ENCODE measurements at places on chromosomes 6 and 20.

DNA sequence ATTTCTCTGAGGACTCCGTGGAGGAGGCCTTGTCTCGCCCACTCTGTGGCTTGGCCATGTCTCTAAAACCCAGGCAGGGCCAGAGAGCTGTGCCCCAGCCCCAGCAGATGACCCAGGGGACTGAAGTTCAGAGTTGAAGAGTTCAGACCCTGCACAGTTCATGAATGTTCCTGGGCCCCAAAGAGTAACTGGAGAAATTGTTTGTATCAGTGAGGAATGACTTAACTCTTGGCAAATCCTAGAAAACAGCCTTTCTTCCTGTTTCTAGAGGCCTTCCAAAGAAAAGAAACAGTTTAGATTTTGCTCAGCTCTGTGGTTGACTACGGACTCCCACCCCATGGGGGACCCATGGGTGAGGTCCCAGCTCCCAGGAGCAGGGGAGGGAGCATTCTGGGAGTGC, 62.1 kb upstream of the EYA2 start:
- no peak for DNase-seq

DNA sequence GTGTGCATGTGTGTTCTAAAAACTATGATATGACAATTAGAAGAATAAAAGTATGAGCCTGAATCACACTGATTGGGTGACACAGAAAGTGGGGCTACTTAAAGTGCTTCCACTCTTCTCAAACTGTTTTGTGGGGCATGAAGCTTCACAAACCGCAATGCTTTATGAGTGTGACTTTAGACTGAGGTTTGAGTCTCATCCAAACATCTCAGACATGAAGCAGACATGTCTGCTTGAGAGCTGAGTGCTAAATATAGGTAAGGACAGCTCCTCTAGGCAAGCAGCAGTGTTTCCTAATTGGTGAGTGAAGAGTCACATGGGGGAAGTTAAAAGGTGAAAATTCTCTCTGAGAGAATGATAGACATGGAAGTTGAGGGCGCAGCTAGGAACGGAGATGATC, 726.9 kb upstream of the CITED2 start:
- DNase-seq, result no peak

DNA sequence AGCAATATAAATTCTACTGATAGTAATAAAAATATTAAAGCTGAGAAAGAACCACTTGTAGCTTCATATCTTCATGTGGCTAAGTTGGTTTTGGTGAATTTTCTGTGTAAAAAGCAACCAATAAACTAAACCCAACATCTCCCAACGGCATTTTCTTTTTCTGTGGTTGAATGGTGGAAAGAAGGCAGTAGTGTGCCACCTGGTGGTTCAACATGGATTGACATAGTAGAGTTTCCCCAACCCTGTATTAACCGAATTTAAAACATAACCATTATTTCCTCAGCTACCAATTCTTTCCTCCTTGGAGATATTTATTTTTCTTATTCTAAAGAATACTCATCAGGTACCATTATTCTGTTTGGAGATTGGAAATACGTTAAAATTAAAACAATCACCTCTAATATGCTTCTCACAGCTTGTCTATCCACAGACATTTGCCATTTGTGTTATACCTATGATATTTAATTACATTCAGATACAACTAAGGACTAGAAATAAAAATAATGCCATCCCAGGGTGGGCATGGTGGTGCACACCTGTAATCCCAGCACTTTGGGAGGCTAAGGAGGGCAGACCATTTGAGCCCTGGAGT, 117.1 kb upstream of the EEF1E1 start:
- DNase-seq, result peak; percentile 66

DNA sequence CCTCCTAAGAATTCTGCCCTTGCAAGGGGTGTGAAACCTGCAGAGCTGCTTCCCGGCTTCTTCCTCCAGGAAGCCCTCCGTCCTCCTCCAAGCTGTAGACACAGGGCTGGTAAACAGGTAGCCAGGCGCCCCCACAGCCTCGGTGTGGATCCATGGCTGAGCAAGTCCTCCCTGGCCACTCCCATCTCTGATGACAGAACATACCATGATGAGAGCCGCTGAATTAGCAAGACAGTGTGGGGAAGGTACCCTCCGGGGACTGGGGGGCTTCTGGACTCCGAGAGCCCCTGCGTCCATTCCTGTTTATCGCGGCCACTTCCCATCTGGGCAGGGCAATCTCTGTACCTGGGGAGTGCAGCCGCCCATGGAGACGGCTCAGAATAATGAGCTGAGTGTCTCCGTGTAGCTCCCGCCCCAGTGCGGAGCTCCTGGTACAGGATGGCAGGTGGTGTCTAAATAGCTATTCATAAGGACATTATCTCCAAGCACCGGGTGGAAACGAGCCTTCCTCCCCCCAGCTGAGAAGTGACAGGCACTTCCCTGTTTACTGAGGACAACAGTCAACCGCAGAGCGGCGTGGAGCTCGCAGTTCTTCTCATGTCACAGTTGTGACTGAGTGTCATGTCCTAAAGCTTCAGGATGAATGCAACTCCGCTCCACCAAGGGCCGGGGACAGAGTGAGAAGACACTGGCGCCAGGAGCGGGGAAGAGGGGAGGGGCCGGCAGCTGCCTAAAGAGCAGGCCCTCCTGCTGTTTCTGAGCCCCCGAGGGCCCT, 22.7 kb upstream of the NTSR1 start:
- peak; percentile 78 for DNase-seq

DNA sequence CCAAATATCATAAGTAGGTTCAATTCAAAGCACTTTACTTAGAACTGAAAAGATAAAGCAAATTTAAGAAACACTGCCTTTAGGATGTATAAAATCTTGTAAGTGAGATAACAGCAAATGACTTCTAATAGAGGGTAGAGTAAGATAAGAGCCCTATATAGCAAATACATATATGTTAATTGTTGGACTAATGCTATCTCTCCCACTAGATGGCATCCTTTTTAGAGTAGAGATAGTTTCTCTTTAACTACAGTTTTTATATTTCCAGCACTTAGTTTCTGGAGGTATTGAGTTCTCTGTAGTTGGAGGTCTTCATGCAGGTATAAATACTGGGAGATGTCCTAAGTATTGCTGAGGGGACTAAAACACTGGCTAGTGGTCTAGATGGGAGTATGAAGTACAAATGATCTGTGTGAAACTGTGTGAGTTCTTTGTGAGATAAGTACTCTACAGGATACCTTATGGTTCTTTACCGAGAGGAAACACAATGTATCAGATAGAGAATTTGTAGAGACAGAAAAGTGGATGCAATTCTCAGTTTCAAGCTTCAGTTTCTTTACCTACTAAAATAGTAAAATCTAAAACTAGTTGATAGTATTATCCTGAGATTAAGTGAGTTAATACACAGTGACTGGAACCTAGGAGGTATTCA, 399.3 kb downstream of the KHDRBS2 start:
- peak; percentile 36 for DNase-seq

GRCh38 chr6:111658462-111659154, 52.9 kb upstream of the TRAF3IP2 start:
- DNase-seq, result no peak

- no peak for DNase-seq
These were observed 103.4 kb upstream of the FOXA2 start for GRCh38 chr20:22687676-22688349.

GRCh38 chr20:37567671-37568588, 40.3 kb upstream of the BLCAP start:
- no peak for DNase-seq

- DNase-seq, result no peak
These were observed 43.0 kb downstream of the PRPH2 start for GRCh38 chr6:42679358-42679757.

DNA sequence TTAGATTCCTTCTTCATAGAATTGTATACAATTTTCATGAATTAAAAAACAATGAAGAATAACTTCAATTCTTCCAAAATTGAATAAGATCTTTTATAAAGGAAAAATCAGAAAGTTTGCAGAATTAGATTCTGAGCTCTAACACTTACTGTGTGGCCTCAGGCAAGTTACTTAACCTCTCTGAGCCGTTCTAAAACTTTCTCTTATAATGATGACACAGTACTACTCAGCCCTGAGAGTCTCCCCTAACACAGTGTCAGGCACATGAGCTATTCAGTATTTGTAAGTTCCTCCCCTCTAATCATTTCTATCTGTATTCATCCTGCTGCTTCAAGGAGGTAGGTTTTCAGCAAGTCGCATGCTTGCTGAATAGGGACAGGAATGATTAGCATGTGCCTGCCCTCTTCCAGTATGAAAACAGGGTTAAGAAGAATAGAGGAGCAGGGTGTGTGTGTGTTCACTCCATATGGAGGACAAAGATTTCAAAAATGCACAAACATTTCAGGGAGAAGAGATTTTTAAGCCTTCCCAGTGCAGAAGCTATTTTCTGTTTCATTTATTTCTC, 11.4 kb downstream of the ID4 start:
- DNase-seq, result no peak

DNA sequence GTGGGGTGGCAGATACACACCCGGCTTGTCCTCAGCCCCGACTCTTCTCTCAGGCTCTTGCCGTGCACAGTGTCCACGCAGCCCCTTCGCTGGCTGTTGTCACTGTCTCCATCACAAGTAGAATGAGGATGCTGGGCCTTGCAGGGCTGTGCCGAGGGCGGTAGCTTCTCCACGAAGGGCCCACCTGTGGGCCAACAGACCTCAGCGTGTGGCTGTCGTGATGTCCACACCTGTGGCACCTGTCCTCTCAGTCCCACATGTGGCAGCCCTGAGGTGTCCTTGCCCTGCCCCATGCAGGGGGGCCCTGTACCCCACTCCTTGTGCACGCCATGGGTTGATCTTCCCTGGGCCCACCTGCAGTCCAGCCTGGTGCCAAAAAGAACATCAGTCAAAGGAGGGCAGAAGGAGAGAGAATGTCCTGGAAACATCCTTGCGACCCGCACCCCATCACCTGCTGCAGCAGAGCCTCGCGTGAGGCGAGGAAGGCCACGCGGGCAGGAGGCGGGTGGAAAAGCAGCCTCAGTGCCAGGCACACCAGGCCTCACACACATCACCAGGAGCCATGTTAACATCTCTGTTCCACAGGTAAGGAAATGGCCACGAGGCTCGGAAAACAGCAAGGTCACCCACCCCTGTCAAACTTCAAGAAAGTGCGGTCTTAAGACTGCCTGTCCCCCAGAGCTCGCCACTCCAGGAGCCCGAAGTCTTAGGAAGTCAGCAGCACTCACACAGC, 22.3 kb upstream of the AFDN start:
- no peak for DNase-seq

DNA sequence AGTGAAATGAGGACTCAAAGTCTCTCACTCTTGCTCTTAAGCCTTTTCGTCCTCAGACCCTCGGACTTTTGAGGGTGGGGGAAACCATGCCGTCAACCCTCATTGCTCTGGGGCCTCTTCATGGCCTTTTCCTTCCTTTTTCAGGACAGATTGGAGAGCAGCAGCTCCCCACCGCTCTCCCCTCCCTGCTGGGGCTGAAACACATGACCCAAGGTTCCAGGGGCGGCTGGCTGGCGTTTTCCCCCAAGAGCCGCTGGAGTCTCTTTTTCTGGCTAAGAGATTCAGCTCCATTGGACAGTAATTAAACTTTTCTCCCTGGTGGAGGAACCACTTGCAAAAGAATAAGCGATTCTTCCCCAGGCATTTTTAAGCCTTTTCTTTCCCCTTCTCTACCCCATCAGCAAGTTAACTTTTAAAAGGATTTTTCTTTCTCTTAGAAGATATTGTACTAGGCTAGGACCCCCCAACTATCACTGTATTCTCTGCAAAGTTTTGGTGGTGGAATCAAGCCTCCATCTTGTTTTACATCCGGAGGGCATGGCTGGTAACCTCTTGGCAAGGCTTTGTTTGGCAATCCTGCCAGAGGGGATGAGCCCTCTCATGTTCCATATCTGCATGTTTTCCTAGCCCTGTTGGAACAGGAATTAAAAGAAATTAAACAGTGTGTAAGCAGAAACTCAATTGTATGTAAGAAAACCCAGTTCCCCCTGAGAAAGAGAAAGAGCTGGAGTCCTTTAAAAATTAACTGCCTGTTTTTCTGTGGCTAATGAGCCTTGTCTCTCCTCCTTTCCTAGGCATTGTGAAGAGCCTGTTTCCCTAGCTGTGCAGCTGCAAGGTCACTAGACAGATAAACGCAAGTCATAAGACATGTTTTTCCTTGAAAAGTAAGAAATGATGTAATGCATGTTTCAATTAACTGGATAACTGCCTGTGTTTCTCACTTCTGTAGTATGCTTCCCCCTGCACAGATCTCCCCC, 100.8 kb upstream of the GPR6 start:
- DNase-seq, result no peak

DNA sequence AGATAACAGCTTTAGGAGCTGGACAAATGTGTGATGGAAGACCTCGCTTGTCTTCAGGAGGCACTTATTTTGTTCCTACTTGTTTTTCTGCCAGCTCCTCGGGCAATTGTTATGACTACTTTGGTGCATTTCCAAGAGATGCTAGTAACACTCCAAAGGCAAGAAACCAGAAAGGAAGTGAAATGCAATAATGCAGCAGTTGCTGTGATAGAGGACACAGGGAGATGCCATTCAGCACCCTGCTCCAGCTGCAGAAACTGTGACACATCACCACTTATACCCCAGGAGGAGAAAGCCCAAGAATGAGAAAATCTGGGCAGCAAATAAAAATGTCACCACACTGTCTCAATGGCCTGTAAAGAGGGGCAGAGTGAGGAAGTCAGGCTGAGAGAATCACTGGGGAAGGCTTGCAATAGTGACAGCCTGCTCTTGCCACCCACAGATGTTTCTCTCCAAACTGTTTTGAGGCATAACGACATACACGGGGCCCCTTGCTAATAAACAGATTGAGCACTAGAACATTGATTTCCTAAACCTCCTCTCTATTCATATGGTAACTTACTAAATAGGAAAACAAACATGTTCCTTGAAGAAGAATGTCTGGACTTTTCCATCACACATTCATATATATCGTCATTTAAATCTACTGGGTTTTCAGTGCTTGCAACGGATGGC, 231.0 kb upstream of the PRND start:
- no peak for DNase-seq

DNA sequence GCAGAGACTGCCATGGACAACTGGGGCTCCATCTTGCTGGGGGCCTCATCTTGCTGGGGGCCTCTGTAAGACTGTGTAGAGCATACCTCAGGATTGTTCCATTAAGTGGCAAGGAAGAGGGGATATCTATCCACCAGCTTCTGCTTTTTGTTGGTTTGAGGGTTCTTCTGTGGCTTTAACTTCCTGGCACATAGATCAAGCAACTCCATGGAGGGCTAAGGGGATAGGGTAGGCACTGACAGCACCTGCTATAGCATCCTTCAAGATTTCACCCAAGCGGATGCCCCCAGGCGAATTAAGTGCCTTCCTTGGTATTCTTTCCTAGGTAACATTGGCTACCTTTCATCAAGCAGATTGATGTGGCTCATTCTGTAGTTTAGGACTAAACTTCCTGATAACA, 3.8 kb upstream of the LRRN4 start:
- peak; percentile 44 for DNase-seq

GRCh38 chr6:68760941-68761676, 126.0 kb downstream of the ADGRB3 start:
- DNase-seq, result no peak

- DNase-seq, result peak; percentile 37
These were observed 28.4 kb upstream of the BTN3A2 start for GRCh38 chr6:26336355-26337198.

- no peak for DNase-seq
These were observed 75.7 kb downstream of the FGD2 start for GRCh38 chr6:37081042-37081607.

- DNase-seq, result no peak
These were observed 54.4 kb downstream of the OPRM1 start for GRCh38 chr6:154093231-154094044.

- DNase-seq, result no peak
These were observed 143.1 kb downstream of the ADGRG6 start for GRCh38 chr6:142444881-142445301.

Data from AML-193 (cell line).